Fibroblast of skin of abdomen (primary cell): ENCODE measurements at places on chromosomes 16 and 17.
A peak's percentile ranks its signal among the peaks of the same experiment; 100 is the strongest.

GRCh38 chr17:21286066-21286770, 1.7 kb downstream of the MAP2K3 start:
- peak; percentile 97 for DNase-seq

GRCh38 chr16:85637808-85638647, 24.9 kb downstream of the GSE1 start:
- no peak for DNase-seq

GRCh38 chr17:15469260-15469659, 1.8 kb upstream of the CDRT4 start:
- peak; percentile 67 for DNase-seq

- DNase-seq = no peak
These were observed 2.9 kb upstream of the MAP1LC3B start for GRCh38 chr16:87389245-87389644.

DNA sequence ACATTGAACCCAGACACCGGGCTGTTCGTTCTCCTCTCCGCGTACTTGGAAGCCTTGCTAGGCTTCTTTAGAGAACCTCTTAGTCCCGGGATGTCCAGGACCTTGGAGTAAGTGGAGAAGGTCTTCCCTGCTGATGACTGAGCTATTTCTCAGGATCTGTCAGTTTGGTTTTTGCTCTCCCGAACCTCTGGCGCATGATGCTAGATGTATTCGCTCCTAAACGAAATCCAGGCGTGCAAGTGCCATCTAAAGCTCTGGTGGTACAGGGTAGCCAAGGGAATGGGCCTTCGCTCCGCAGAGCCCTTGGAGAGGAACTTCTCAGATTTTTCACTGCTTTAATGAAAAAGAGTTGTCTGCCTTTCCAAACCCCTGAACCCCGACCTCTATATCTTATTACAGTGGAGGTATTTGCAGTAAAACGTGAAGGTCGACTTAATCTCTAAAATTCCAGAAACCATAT, 547 bp downstream of the VMP1 start:
- DNase-seq = no peak

DNA sequence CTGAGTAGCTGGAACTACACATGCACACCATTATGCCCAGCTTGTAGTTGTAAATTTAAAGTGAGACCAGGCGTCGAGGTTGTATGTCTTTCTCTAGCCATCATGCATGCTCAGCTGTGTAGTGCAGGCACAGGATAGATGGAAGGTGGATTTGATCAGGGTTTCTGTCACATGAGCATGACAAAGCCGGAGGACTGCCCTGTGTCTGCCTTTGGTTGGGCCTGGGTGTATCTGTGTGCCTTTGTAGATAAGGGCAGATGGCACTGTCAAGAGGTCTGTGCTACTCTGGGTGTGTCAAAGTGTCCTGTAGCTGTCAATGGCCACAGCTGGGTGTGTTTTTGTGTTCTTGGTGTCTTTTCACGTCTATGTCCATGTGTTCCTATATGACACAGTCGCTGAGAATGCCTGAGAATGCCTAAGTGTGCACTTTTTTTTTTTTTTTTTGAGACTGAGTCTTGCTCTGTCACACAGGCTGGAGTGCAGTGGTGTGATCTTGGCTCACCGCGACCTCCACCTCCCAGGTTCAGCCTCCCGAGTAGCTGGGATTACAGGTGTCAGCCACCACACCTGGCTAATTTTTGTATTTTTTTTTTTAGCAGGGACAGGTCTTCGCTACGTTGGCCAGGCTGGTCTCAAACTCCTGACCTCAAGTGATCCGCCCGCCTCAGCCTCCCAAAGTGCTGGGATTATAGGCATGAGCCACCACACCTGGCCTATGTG, 4.1 kb upstream of the NAGS start:
- DNase-seq = no peak

DNA sequence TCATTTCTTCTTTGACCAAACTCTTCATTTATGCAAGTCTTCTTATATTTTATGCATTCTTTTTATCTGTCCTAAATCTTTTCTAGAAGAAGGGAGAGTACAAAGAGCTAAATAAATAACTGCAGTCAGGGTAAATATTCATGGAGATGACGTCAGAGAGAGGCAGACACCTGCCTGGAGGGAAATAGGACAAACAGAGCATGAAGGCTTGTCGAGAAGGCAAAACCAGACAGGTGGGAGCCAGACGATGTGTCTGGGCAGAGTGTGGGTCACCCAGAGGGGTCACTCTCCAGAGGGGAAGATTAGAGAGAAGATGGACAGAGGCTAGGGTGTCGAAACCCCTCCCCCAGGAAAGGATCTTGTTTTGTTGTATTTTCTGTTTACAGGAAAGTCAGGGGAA, 78.3 kb upstream of the RPL38 start:
- no peak for DNase-seq

DNA sequence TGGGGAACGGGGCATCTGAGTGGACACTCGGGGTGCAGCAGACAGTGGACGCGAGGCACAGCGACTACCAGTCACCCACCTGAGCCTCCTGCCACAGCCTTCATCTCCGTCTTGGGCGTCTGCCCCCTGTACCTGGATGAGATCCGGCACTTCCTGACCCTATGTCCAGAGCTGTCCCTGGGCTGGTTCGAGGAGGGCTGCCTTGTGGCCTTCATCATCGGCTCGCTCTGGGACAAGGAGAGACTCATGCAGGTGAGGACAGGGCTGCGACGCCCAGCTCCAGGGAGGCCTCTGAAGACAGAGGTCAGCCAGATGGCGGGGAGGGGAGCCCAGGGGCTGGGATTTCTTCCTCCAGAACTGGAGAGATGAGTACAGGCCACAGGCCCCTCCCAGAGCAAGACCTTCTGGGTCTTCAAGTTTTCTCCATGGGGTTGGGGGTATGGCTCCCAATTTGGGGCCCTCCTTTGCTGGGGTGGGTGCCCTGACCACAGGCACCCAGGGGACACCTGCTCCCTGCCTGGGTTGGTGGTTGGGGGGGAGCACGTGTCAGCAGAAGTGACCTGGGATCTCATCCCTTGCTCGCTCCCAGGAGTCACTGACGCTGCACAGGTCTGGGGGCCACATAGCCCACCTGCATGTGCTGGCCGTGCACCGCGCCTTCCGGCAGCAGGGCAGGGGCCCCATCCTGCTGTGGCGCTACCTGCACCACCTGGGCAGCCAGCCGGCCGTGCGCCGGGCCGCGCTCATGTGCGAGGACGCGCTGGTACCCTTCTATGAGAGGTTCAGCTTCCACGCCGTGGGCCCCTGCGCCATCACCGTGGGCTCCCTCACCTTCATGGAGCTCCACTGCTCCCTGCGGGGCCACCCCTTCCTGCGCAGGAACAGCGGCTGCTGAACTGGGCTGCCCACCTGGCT, 1.9 kb downstream of the AANAT start:
- no peak for DNase-seq

- no peak for DNase-seq
These were observed 3.0 kb upstream of the ZCCHC14 start for GRCh38 chr16:87495578-87496446.

DNA sequence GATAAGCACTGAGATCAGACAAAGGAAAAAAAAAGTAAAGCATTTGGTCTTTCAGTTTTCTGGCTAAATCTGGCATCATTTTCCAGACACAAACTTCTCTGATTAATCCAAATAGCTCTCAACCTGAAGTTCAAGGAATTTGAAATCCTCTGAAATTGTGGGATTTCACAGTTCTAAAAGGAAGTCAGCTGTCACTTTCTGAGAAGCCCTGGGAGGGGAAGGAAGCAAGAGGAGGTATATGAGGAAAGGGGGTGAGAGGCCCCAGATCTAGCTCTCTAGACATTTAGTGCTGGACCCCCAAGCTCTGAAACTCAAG, 17.5 kb upstream of the HOXB9 start:
- peak; percentile 28 for DNase-seq

DNA sequence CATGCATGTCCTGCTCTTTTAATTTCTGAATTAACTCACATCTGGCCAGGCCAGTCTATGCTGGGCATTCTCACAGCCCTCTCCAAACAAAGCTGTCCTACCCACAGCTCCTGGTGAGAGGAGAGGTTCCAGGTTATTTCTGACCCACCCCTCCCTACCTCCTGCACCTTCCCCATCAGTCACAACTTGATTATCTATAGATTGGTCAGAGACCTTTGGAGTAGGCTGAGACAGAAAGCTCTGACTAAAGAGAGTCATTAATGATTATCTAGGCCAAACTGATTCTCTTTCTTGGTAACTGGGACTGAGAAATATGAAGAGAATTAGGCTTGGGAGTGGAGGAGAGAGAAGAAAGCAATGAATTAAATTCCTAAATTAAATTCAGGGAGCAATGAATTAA, 1.4 kb upstream of the KRT222 start:
- DNase-seq = no peak

DNA sequence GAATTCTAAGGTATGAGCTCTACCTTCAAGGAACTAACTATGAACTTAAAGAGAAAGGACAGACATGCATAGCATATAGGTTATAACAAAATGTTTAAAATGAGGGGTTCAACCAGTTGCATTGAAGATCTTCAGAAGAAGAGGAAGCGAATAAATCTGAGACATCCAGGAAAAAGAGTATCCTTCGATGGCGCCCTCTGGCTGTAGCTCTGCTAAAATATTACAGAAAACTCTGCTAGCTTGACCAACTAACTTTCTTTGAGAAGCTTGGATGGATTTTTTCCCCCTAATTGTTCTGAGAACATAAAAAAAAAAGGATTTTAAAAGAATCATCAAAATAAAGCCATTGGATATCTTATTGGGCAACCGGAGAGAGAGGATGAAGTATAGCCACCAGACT, 659.9 kb upstream of the SOX9 start:
- peak; percentile 32 for DNase-seq

GRCh38 chr16:79608976-79609375, 8.4 kb upstream of the MAF start:
- no peak for DNase-seq

DNA sequence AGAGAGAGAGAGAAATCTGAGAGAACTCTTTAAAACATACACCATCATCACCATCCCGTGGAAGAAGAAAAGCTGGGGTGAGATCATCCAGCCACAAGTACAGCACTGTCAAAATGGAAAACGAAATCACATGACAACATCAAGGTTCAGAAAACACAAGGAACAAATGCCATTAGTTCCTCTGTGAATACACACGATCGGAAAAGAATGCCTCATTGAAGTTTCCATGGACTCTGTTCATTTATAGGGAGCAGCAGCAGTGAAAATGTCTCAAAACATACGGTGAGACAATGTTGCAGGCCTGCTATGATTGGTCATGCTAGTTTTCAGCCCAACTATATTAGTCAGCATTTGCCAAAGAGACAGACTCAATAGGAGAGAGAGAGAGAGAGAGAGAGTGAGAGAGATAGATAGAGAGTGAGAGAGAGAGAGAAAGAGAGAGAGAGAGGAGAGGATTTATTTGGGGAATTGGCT, 4.4 kb downstream of the CFAP97D1 start:
- DNase-seq = peak; percentile 80
